Stimulated activated CD4-positive, alpha-beta T cell treated with anti-CD3 and anti-CD28 coated beads, Interleukin-15, amount 100 ng/mL, for 1 hour (primary cell): ENCODE measurements at places on chromosomes 6 and 20.

DNA sequence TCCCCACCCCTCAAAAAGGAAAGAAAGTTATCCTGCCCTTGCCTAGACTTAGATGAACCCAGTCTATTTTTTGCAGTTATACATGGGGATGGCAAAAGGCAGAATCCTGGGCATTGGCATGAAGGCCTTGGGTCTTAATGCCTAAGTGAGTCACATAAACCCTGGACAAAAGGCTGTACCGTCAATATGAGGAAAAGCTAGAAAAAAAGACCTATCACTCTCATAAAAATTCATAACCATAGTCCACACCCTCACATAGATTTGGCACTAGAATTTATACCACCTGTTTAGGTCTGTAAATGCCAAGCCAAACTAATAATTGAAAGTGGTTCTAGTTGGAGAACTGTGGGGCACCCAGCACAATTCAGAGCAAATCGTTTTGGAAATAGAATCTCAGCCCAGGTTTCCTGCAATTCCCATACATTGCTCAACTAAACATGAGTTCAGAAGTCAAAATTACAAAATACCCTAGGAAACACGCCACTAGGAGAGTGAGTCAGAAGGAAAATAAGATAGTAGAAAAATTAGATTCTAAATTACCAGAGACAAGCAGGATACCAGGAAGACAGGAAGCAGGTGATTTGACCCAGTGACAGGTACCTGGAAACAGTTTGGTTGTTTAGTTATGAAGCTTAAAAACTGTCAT, 70.4 kb upstream of the FUCA2 start:
- DNase-seq = no peak

- no peak for DNase-seq
Observed at GRCh38 chr6:257031-257725, 35.1 kb upstream of the DUSP22 start.

- no peak for DNase-seq
Observed at GRCh38 chr6:43383021-43383667, 13.7 kb upstream of the ZNF318 start.

- no peak for DNase-seq
Observed at GRCh38 chr6:136171231-136171630, 78.9 kb downstream of the MTFR2 start.

GRCh38 chr6:89145091-89145955, 532 bp upstream of the PM20D2 start:
- no peak for DNase-seq

DNA sequence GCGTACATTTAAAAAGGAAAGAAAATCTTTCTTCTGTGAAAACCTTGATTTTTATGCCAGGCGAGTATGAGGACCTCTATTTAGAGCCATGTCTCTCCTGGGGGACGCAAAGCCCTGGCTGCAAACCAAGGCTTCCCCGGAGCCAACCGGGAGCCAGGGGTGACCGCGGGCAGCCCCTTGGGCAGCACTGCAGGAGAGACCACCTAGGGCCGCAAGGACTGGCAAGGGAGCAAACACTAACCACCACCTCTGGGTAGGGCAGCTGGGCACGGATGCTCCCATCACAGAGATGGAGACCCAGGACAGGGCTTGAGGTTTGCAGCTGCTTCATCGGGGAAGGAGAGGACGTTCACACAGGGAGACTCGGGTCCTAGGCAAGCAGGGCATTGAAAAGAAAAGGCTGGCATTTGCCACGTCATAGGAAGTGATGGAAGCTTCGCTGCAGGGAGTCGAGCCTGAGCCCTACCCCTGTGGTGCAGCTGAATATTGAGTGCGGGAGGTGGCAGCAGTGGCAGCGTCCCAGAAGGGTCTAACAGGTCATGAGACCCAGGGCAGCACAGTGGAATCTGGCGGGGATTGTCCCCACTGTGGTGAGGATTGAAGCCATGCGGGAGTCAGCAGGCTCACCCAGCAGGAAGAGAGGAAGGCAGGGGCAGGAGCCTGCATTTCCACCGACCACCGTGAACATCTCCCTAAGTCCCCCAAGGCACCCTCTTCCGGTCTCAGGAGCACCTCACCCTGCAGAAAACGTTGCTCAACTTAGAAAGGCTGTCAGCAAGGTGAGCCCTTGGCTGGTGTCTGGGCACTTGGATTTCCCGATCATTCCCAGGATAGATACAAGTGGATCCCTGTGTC, 156.2 kb upstream of the CST7 start:
- no peak for DNase-seq

GRCh38 chr20:34557936-34558319, 590 bp upstream of the MAP1LC3A start:
- DNase-seq = no peak

DNA sequence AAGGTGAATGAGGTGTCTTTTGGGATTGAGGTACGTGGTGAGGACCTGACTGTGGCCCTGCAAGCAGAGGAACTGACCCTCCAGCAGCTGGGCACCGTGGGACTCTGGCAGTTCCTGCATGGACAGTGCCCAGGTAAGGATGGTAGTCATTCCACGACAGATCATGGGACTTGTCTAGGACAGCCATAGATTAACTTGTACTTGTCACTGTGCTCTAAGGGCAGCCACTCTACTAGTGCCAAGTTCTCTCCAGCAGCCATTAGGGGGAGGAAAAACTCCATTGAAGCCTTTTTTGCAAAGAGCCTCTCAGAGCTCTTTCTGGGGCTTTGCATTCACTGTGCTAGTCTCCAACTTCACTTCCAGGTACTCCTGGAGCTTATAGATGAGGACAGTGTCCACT, 20.4 kb downstream of the TAF11 start:
- no peak for DNase-seq

DNA sequence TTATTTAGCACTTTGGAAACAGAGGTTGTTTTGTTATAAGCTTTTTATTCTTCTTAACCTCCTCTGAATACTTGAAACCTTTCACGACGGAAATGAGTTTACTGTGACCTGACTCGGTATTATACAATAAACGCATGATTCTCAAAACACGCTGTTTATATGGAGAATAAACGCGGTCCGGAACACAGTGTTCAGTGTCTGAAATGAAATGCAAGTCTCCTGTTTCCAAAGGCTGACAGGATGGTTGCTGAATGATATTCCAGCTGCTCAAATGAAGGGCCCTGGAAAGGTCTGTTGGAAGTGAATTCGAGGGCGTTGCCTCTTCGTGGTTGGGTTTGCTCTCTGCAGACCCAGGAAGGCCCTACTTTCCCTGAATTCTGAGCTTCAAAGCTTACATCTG, 83.4 kb downstream of the RSPH3 start:
- DNase-seq = no peak

DNA sequence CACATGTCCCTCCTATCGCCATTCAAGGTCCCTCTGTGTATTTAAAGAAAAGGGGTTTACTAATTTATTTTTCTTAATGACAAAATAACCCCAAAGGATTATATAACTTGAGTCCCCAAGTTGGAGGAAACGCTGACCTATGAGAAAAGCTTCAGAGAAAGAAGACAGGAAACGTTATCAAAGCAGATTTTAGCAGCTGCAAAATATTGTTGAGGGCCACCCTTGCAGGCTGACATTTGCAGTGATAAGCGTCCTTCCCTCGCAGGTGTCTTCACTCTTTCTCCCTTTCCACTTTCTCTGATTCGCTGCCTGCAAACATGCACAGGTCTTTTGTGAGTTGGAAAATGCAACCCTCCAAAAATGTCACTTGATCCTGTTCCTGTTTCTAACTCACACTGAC, 103.2 kb upstream of the RIPOR2 start:
- DNase-seq = no peak

- DNase-seq = peak; percentile 70
Observed at GRCh38 chr6:107674995-107675738, 148.9 kb downstream of the SCML4 start.

GRCh38 chr6:136548582-136549299, 1.5 kb downstream of the MAP7 start:
- DNase-seq = no peak

DNA sequence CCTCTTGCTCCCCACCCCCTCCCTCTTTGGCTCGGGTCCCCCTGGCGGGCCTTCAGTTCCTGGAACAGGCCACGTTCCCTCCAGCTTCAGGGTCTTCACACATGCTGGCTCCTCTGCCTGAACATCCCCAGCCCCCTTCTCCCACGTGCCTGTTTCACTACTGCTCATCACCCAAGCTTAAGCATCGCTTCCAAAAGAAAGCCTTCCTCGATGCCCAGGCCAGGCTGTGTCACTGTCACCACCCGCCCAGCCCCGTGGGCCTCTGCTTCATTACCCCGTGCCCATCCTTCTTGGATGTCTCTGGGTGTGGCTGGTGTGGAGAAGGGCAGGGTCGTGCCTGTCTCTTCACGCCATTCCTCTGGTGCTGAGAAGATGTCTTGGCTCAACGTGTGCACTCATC, 2.8 kb downstream of the DLGAP4 start:
- no peak for DNase-seq

GRCh38 chr20:4651536-4651935, 70.2 kb upstream of the PRND start:
- no peak for DNase-seq

DNA sequence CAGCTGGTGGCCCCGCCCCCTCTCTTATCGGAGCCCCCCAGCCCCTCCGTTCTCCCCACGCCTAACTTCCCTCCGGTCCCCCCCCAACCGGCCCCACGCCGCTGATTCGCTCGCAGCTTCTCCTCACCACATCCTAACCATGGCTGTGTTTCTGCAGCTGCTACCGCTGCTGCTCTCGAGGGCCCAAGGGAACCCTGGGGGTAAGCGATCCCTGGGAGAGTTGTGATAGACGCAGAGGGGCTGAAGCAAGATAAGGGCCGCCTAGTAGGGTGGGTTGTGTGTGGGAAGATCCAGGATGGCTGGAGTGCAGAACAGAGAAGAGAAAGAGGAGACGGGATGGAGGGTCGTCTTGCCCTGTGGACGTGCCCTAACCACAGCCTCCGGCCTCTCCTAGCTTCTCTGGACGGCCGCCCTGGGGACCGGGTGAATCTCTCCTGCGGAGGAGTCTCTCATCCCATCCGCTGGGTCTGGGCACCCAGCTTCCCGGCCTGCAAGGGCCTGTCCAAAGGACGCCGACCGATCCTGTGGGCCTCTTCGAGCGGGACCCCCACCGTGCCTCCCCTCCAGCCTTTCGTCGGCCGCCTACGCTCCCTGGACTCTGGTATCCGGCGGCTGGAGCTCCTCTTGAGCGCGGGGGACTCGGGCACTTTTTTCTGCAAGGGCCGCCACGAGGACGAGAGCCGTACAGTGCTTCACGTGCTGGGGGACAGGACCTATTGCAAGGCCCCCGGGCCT, at the start of gene MPIG6B:
TSS of gene MPIG6B (plus strand) at position 129 of the 735 bp plus-strand sequence. CDS start at position 140, 11 bp downstream.
- no peak for DNase-seq

DNA sequence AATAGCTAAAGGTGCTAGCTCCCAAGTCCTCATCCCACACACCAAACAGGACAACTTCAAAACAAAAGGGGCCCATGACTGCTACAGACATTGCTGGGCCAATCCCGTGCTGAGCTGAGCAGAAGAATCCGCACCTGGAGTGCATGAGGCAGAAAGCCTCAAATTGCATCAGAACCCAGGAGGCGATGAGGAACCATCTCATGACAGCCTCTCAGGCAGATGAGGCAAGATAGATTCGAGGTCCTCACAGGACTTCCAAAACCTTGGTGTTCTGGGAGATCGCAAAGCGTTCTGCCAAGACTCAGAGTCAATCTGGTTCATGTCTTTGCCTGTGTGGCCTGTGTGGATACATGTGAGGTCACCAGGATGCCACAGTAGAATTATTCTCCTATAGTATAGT, 32.8 kb upstream of the SSTR4 start:
- no peak for DNase-seq

- DNase-seq = no peak
Observed at GRCh38 chr6:57302477-57302876, 15.0 kb upstream of the PRIM2 start.

GRCh38 chr6:144408161-144408560, 123.0 kb downstream of the UTRN start:
- no peak for DNase-seq

DNA sequence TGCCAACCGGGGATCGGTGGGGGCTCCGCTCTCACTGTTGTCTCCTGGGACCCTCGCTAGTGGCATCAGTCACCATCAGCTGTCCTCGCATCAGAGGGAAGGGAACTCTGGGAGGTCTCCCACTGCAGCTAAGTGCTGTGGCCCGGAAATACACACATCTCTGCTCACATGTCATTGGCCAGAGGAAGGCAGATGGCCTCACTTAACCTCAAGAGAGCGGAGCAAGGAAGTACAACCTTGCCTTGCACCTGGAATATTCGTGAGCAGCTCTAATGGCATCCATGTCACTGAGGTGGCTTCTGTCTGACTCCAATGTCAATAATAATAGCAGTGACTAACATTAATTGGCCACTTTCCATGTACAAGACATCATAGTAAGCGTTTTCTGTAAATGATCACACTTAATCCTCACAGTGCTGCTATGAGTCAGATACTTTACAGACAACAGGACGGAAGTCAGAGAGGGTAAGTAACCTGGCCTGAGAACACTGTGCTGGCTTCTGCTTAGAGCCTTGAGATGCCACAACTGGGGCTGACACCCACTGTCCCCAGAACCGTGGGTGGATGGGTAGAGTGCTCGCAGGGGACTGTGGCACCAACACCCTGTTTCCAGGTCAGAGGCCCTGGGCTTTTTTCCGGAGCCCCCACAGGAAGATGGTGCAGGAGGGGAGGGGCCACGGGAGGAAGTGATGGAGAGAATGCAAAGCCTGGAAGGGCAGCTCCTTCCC, 6.0 kb downstream of the LHFPL5 start:
- DNase-seq = no peak

- DNase-seq = no peak
Observed at GRCh38 chr20:15155848-15156401, 818.5 kb upstream of the FLRT3 start.

GRCh38 chr6:45780523-45780922, 235.1 kb downstream of the CLIC5 start:
- no peak for DNase-seq

- no peak for DNase-seq
Observed at GRCh38 chr6:45606831-45607400, 229.2 kb upstream of the SUPT3H start.

DNA sequence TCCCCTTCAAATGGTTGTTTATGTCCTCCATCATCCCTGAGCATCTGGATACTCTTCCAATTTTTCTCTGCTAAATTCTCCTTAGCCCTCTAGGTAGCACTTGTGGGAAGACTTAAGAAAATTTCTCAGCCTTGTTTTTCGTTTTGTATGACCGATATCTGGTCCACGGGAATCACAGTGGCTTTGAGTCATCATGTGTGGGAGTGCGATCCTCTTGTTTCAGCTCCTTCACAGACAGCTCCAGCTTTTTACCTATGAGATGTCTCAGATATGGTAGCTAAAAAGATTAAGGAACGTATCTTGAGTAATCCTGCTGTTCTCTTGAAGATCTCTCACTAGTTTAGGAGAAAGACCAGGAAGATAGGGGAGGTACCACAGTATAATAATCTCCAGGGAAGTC, 196.1 kb downstream of the GRM1 start:
- DNase-seq = no peak

GRCh38 chr6:117677553-117678141, 2.4 kb downstream of the NUS1 start:
- no peak for DNase-seq
